ENCODE measurements at places on chromosomes 6 and 20. TPM values are rescaled to one million over a fixed set of nuclear protein-coding genes. Genes with fewer than 3 reads are reported as not detected.

RANBP9 gene
- 13.1 TPM for total RNA-seq

CALHM4 gene
- not detected for total RNA-seq

GABRR1 gene
- total RNA-seq: not detected

ANKRD66 gene
- not detected for total RNA-seq

HLA-DOB gene
- 0.19 TPM for total RNA-seq

SAMD5 gene
- 0.84 TPM for total RNA-seq

All from A549 treated with CORT108297 at 1 μM for 4 hours (cell line).